ENCODE measurements at places on chromosomes 3 and 15.

DNA sequence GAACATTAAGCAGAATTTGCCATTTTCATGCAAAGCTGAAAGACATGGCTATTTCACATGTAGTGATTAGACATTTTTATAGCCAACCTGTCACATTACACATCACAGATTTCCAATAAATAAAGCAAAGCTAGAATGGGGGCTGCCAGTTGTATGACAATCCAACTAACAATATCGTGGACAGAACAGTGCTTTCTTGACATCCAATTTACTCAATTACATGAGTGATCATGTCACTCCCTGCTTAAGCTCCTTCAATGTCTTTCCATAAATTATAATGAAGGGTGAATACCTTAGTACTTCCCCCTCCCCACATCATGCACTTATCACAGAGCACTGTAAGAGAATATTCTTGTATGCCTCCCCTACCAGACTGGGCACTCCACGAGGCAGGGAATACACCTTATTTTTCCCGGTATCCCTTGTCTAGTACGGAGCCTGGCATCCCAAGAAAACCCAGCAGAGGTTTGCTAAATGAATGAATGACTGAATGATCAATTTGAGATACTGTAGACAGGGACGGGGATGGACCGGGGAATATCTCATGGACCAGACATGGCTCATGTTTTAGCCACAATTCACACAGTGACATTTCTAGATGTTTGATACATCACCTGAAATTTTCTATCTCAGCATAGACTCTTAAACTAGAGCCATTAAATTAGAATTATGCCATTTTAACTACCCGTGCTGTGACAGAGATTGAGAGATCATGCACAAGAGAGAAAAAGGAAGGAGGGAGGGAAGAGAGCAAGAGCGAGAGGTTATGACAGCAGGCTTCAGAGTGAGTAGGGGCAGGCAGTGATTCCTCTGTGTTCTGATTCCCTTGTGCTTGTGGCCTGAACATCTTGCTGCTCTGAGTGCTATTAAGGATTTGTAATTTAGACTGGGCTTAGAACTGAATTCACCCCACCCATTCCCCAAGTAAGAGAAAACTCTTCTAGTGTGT lies 77.7 kb downstream of the EPHB1 start:
- no peak for DNase-seq

GRCh38 chr3:16302082-16302631 lies 37.1 kb downstream of the OXNAD1 start:
- no peak for DNase-seq

DNA sequence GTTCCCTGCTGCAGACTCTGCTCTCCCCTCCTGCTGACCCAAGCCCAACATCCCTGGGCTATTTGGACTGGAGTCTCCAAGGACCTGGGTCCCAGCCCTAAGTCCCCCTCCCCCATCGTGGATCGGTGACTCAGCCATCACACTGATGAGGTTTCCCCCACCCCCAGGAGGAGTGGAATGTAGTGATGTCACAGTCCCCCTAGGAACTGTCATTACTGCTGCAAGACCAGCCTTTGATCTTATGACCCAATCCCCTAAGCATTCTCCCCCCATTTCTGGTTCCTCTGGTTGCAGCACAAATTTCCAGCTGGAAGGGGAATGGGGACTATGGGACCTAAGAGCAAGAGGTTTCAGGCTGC lies 63.4 kb upstream of the CSPG4 start:
- DNase-seq, result no peak

- no peak for DNase-seq
Observed at GRCh38 chr3:23968463-23969184, 23.5 kb downstream of the NR1D2 start.

GRCh38 chr15:78284758-78285157 lies 14.7 kb downstream of the SKIC8 start:
- DNase-seq, result no peak

- no peak for DNase-seq
Observed at GRCh38 chr3:13132731-13133410, 59.6 kb upstream of the IQSEC1 start.

- no peak for DNase-seq
Observed at GRCh38 chr3:37097776-37098175, 76.6 kb downstream of the LRRFIP2 start.

- DNase-seq, result no peak
Observed at GRCh38 chr3:87895983-87896382, 162.8 kb downstream of the CGGBP1 start.

- no peak for DNase-seq
Observed at GRCh38 chr15:98900356-98900755, 107.2 kb downstream of the PGPEP1L start.

GRCh38 chr3:185866555-185866954 lies 41.7 kb upstream of the IGF2BP2 start:
- no peak for DNase-seq

DNA sequence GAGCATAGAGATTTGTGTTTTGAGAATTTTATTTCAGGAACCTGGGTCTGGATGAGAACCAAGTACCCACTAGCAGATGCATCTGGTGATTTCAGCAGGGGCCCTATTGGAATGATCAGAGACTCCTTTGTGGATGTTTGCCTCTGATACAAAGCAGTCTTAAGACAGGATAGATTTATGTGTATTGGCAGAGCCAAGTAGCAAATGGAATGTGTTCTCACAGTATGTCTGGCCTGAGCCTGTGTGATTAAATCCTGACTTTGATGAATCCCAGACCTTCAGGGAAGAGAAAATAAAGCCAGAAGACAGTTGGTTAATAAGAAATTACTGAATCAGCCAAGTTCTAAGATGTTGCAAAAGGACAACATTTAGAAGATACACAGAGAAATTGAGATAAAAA lies 755.5 kb upstream of the SEMA6D start:
- no peak for DNase-seq

Measured in NCI-H1092 (cell line).